ENCODE measurements at places on chromosomes 12 and 14.

DNA sequence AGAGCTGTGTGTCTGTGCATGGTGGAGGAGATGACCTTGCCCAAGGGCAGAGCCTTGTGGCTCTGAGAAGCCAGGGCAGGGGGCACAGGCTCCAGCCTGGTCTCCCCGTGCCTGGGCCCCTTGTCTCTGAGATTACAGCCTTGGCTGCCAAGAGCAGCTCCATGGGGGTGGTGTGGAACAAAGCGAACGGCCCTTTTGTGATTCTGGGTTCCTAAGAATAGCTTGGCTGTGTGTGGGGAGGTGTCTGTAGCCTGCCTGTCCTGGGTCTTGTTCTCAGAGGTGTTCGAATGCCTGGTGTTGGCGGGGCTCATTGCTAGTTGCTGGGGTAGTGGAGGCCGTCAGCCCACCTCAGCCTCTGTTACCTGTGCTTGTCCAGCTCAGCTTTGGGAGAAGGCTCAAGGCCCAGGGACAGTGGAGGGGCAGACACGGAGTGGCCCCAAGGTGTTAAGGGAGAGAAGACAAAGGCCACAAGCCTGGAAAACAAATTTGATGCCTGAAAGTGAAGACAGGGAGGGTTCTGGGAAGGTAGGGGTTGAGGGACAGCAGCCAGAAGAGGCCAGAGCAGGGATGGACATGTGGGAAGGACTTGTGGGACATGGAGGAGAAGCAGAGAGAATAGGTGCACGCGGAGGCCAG, 7.4 kb upstream of the MYH7 start:
- DNase-seq = no peak

DNA sequence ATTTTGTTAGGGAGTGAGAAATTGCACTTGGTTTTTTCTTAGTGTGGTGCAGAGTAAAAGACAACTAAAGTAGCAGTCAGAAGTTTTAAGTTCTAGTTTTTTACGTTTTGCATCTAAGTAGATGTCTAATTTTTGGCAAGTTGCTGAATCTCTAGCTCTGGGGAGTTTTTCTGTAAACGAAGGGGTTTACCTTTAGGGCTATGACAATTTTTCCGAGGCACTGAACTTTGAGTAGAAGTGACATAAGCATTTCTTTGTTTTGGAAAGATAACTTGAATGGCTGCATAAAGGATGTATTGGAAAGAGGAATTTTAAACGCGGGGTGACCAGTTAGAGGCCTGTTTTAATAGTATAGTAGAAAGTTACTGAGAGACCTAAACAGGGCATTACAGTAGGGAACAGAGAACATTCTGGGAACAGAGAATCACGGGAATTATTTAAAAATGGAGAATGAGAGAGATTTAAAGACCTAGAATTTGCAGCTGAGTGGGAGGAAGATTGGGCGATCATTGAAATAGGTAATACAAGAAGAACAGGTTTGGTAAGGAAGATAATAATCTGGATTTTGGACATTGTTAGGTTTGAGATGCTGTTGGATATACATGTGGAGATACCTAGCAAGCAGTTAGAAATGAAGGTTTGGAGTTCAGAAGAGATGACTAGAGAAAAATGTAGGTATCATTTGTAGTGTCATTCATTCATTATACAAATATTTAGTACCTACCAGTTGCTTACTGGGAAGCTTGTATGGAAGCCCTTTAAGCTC, 1.2 kb downstream of the ZNF410 start:
- DNase-seq = no peak

GRCh38 chr14:96108061-96108795, 69.1 kb downstream of the C14orf132 start:
- DNase-seq = no peak

DNA sequence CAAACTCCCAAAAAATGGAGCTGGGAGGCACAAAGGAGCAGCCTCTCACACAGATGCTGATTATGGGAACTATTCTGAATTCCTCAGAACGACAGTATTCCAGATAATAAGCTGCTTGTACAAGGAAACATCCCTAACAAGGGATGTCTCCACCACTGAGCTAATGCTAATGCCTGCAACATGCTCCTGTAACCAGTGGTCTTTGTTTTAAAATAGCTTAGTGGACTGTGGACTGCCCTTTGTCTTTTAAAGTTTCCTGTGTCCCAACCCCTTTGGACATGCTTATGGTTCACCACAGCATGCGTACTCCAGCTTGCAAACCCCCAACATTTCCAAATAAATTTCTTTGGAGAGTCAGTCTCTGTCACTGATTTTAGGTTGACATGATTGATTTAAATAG, 16.4 kb upstream of the PITPNM2 start:
- no peak for DNase-seq

DNA sequence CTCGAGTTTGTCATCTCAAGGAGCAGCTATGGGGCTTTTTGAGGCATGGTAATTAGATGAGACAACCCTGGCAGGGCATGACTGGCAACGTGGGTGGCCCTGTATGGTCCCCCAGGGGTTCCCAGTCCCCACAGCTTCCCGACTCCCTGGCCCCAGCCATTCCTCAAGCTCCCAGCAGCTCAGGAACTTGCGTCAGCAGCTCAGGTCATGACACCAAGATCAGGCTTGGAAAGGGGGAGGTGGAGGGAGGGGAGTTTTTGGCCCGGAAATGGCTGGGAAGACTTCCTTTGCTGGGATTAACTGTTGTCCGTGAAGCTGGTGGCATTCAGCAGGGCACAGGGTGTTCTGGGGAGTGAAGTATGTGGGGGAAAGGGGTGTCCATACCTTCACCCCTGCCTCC, 10.4 kb upstream of the NRIP2 start:
- DNase-seq = no peak

GRCh38 chr14:70186900-70187451, 1.8 kb downstream of the SLC8A3 start:
- no peak for DNase-seq

DNA sequence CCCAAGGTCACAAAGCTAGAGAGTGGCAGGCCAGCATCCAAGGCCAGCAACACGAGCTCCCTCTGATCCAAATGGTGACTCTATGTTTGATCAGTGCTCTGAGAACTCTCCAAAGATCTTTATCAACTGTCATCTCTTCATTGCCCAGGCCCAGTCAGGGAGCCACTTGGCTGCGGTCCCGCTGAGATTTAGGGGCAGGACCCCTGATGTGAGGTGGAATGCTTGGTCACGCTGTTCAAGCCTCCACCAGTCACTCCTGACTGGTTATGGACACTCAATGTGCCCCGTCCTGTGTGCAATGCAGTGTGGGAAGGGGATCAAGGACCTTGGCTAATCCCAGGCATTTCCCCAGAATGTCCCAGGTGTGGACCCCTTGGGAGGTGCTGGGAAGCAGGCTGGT, 19.8 kb upstream of the TCL1B start:
- no peak for DNase-seq

- no peak for DNase-seq
Observed at GRCh38 chr12:7694556-7695236, 879 bp downstream of the GDF3 start.

DNA sequence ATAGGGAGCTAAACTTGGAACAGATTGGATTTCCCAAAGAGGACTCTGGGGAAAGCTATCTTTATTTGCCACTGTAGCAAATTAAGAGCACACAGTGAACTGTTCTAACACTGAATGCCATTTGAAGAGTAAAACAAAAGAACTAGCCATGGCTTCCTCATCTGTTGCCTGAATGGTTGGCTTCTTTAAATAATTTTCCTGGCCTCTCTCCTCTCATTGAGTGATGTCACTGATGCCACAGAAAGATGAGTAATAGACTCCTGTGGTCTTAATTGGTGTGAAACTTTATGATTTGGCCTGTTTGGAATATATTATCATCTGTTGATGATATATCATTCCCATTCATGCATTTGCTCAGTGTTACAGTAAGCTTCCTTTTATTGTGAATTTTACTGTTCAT, 42.5 kb downstream of the WDR20 start:
- DNase-seq = no peak

DNA sequence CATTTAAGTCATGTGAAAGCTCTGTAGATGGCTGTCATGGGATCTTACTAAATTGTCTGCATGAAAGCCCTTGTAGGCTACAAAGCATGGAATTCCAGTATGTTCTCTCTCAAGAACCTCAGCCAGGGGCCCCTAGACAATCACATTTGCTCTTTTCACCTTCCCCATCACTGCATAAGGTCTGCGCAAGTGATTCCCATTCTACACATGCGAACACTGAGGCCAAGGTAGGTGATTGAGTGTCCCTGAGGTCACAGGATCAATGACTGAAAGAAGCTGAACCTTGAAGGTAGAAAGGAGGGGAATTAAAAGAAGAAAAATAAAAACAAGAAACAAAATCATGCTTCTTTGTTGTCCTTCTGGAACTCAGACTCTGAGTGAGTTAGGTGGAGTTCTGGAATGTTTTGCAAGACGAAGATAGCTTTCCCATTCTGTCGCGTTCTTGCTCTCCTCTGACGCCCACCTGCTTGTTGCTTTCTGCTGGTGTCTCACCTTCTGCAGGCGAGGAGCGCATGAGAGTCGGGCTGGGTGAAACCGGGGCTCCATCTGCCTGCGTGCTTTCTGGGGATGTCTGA, 79.9 kb downstream of the SPRING1 start:
- no peak for DNase-seq

DNA sequence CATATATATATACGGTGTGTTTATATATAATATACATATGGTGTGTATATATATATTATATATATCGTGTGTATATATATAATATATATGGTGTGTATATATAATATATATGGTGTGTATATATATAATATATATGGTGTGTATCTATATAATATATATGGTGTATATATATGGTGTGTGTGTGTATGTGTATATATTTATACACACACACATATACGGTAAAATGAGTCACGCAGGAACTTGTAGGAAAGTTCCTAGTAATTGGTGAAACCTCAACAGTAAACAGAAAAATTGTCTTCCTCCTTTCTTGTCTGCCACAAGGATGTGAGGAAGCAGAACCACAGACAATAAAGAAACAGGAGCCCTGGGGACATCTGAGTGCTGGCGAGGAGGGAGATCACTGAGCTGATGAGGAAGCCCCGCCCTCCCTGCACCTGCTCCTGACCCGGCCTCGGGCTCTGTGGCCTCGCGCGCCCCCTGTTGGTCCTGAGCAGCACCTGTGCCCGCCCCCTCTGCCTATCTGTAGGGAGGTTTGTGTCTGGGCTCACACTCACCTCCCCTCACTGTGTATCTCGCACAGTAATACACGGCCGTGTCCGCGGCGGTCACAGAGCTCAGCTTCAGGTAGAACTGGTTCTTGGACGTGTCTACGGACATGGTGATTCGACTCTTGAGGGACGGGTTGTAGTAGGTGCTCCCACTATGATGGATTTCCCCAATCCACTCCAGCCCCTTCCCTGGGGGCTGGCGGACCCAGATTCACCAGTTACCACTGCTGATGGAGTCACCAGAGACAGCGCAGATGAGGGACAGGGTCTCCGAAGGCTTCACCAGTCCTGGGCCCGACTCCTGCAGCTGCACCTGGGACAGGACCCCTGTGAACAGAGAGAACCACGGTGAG, 1079.4 kb downstream of the TMEM121 start:
- DNase-seq = peak; percentile 82

- no peak for DNase-seq
Observed at GRCh38 chr14:102878174-102878969, 44.1 kb upstream of the AMN start.

DNA sequence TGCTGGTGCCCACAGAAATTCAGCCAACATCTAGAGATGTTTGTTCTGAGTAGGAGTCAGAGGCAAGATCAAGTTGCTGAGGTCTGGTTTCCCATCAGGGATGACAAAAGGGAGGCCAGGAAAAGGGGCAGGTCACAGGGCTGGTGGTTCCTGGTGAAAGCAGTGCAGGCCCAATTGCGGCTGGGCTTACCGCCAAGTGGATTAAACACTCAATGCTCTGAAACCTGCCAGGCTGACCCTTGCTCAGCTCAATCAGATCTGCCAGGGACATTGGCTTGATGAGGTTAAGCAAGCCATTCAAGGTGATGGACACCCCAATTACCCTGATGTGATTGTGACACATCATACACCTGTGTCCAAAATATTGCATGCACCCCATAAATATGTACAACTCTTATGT, 5.5 kb upstream of the OAS1 start:
- no peak for DNase-seq

DNA sequence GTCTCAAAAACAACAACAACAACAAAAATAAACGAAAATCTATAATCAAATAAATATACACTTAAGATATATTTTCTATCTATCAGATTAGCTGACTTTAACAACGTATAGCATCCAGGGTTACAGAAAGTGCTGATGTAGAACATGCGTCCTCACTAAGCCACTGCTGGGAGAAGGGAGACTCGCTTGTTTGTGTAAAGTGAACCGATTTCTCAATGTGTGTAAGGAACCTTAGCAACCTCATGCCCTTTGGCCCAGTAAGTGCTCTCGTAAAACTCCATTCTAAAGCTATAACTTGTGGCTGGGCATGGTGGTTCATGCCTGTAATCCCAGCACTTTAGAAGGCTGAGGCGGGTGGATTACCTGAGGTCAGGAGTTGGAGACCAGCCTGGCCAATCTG, 23.8 kb downstream of the NFKBIA start:
- DNase-seq = no peak

- DNase-seq = no peak
Observed at GRCh38 chr14:68137704-68138619, 318.4 kb downstream of the RAD51B start.

- peak; percentile 73 for DNase-seq
Observed at GRCh38 chr12:107317751-107318555, 224.6 kb upstream of the CRY1 start.

GRCh38 chr12:50723865-50724264, 40.0 kb upstream of the ATF1 start:
- DNase-seq = no peak

- no peak for DNase-seq
Observed at GRCh38 chr12:62760779-62761178, 174.2 kb downstream of the PPM1H start.

- no peak for DNase-seq
Observed at GRCh38 chr12:4562034-4562657, at the start of gene DYRK4. TSS of gene DYRK4 (plus strand) at chr12:4562208. CDS start at chr12:4562246, 38 bp downstream.

- DNase-seq = no peak
Observed at GRCh38 chr14:101105045-101105444, 201.5 kb upstream of the RTL1 start.

DNA sequence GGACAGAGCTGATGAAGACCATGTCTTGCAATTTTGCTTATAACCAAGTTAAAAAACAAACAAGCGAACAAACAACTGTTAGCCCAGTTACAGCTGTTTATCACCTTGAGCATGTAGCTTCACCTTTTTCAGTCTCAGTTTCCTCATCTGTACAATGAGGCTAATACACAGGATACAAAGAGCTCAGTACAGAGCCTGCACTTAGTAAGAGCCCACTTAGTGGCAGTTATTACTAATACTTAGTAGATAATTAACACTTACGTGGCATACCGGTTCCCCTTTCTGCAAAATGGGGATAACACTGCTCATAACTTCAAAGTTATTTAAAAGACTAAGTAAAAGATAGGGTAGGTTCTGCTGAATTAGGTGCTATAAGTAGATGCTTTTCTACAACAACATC, 228.0 kb downstream of the MON2 start:
- no peak for DNase-seq

GRCh38 chr12:31228811-31229792, 96.8 kb downstream of the SINHCAF start:
- DNase-seq = no peak

DNA sequence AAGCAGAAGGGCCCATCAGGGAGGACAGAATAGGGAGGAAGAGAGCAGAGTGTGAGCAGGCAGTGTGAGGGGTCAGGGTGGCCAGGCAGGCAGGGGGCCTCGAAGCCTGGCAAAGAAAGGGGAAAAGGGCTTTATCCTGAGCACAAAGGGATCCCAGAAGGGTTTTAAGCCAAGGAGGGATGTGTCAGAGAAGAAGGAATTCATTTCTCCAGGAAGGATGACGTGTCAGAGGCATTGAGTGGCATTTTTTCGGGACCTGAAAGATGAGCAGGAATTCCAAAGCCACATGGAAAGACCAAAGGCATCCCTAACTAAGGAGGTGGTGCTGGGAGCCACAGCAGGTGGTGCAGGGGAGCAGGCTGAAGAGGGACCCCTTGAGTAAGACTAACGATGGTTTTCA, 132.1 kb downstream of the DICER1 start:
- no peak for DNase-seq

All from stimulated activated CD4-positive, alpha-beta T cell treated with anti-CD3 and anti-CD28 coated beads, Interleukin-4, amount 100 ng/mL, for 4 hours (primary cell).